Activated CD4-positive, alpha-beta T cell treated with anti-CD3 and anti-CD28 coated beads for 36 hours (primary cell): ENCODE measurements at places on chromosomes 2 and 18. TPM values are rescaled to one million over a fixed set of nuclear protein-coding genes. Genes with fewer than 3 reads are reported as not detected.

GRCh38 chr2:139465789-139466188 is 685.6 kb upstream of the NXPH2 start:
- H3K27ac ChIP-seq: no peak overlapping the region
- no peaks in the 10 kb centered on the region for H3K27me3 ChIP-seq
- H3K36me3 ChIP-seq: no peaks in the 10 kb centered on the region
- no peaks in the 10 kb centered on the region for H3K4me1 ChIP-seq
- DNase-seq: no peak

- H3K27ac ChIP-seq: no peak overlapping the region
- no peaks in the 10 kb centered on the region for H3K27me3 ChIP-seq
- H3K4me3 ChIP-seq: no peak overlapping the region
- DNase-seq: peak; percentile 68
- peaks cover 5% of the 10 kb centered on the region for H3K36me3 ChIP-seq
These were observed 3.7 kb downstream of the HDAC4 start for GRCh38 chr2:239396881-239397681.

DNA sequence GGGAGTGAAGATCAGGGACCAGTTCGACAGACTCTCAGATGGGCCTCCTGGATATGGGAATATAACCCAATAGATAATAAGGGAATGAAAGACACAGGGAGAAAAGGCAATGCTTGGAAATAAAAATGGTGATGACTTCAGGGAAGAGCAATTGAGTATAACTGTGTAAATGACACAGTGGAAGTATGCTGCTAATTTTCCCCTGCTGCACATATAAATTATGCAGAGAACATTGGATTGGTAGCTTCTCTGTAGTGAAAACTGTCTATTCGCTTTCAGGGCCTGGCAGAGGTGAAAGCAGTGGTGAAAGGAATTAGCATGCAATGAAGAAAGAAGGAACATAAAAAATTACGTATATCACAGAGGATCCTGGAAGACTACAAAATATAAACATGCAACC is 398.2 kb upstream of the CDH2 start:
- H3K4me3 ChIP-seq: no peak overlapping the region
- no peaks in the 10 kb centered on the region for H3K36me3 ChIP-seq
- no peaks in the 10 kb centered on the region for H3K4me1 ChIP-seq

DNA sequence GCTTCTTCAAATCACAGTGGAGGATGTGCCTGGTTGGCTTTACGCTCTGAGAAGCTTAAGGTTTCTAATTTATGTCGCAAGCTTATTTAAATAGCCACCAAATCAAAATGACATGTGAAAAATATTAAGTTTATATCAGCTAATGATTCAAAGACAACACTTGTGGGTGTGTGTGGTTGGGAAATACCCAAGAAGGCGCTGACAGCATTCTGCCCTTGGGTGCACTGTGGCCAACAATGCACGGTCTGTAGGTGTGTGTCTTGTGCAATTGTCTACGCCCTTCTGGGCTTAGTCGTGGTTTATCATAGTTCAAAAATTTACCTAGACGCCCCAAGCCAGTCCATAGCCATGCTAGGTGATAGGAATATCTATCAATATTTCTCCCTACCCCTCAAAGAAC is 60.9 kb downstream of the KCTD1 start:
- no peaks in the 10 kb centered on the region for H3K27me3 ChIP-seq
- H3K4me1 ChIP-seq: peaks cover 2% of the 10 kb centered on the region
- no peak overlapping the region for H3K27ac ChIP-seq
- DNase-seq: peak; percentile 25
- no peaks in the 10 kb centered on the region for H3K36me3 ChIP-seq
- H3K4me3 ChIP-seq: no peak overlapping the region

Gene APLF
- 2.5 TPM for total RNA-seq

- H3K27me3 ChIP-seq: peaks cover 3% of the 10 kb centered on the region
- H3K27ac ChIP-seq: no peak overlapping the region
- H3K36me3 ChIP-seq: no peaks in the 10 kb centered on the region
- H3K4me1 ChIP-seq: no peaks in the 10 kb centered on the region
These were observed 74.8 kb upstream of the SLC66A3 start for GRCh38 chr2:11080253-11081115.

GRCh38 chr18:46642561-46642960 is 14.5 kb downstream of the LOXHD1 start:
- H3K27me3 ChIP-seq: no peaks in the 10 kb centered on the region
- no peaks in the 10 kb centered on the region for H3K4me1 ChIP-seq
- DNase-seq: no peak
- H3K4me3 ChIP-seq: no peak overlapping the region

GRCh38 chr2:1505031-1505441 is 91.8 kb downstream of the TPO start:
- H3K27ac ChIP-seq: no peak overlapping the region
- H3K27me3 ChIP-seq: no peaks in the 10 kb centered on the region
- H3K36me3 ChIP-seq: no peaks in the 10 kb centered on the region
- DNase-seq: no peak
- no peak overlapping the region for H3K4me3 ChIP-seq
